ENCODE measurements at places on chromosomes 11 and 22.
A peak's percentile ranks its signal among the peaks of the same experiment; 100 is the strongest.

DNA sequence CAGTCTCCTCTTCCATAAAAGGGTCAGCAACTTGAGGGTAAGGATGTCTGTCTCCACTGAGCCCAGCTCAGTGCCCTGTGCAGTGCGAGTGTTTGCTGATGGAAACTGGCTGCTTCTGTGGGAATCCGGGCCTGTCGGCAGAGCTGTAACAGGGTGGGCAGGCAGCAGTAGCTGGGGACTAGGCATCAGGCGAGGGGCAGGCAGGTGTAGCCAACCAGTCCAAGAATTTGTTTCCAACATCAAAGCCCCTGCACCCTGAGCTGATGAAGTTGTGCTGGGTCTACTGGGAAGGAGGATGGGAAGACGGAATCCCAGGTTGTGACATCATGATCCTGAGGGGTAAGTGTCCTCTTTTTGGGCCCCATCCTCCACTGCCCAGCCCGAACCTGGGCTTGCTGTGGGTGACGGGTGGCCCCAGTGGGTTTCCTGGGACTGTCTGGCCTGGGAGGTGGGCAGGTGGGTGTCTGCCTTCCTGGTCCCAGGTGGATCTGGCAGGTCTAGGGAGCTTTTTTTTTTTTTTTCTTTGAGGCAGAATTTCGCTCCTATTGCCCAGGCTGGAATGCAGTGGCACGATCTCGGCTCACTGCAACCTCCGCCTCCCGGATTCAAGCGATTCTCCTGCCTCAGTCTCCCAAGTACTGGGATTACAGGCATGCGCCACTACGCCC, 11.0 kb downstream of the SLC29A2 start:
- peaks cover 4% of the 10 kb centered on the region for H3K36me3 ChIP-seq
- no peaks in the 10 kb centered on the region for H3K4me1 ChIP-seq
- no peak overlapping the region for H3K27ac ChIP-seq
- no peak overlapping the region for H3K4me3 ChIP-seq
- no peak for DNase-seq

- no peak for DNase-seq
- H3K4me3 ChIP-seq, result no peak overlapping the region
- H3K27ac ChIP-seq, result no peak overlapping the region
- no peaks in the 10 kb centered on the region for H3K36me3 ChIP-seq
- H3K4me1 ChIP-seq, result no peaks in the 10 kb centered on the region
- H3K27me3 ChIP-seq, result peaks cover 36% of the 10 kb centered on the region
Observed at GRCh38 chr22:49208768-49209252, 618.9 kb downstream of the BRD1 start.

DNA sequence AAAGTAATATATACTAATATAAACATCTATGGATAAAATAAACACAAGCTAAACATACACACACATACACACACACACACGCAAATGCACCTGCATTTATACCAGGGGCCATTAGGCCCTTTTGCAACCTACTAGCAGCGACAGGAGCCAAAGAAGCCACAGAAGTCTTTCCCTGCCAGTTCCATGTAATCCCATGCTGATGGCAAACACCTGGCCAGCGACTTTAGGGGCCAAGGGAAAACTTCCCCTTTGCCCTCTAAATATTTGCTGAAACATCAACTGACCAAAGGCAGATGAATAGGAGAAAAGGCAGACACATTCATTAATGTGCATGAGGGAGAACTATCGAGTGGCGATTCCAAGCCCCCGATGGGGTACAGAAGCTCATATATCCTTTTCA, 14.8 kb upstream of the P2RY2 start:
- H3K27ac ChIP-seq, result no peak overlapping the region
- H3K27me3 ChIP-seq, result peaks cover 55% of the 10 kb centered on the region
- H3K4me1 ChIP-seq, result no peaks in the 10 kb centered on the region
- no peak for DNase-seq

DNA sequence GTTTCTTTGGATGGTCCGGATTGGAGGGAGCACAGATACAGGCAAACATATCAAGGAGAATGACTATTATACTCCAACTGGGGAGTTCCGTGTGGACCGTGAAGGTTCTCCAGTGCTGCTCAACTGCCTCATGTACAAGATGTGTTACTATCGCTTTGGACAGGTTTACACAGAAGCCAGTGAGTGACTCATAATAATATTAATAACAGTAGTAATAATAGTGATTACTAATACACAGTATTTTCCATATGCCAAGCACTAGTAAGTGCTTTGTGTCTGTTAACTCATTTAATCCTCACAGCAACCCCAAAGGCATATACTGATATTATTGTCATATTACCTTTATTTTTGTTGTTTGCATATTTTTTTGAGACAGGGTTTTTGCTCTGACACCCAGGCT, 6.6 kb upstream of the CHEK1 start:
- H3K4me1 ChIP-seq, result no peaks in the 10 kb centered on the region
- peaks cover 63% of the 10 kb centered on the region for H3K36me3 ChIP-seq
- no peak overlapping the region for H3K4me3 ChIP-seq
- H3K27me3 ChIP-seq, result no peaks in the 10 kb centered on the region

GRCh38 chr11:120651396-120651795, 139.8 kb downstream of the GRIK4 start:
- DNase-seq, result no peak
- peaks cover 10% of the 10 kb centered on the region for H3K4me1 ChIP-seq
- H3K36me3 ChIP-seq, result peaks cover 2% of the 10 kb centered on the region
- no peak overlapping the region for H3K27ac ChIP-seq
- H3K27me3 ChIP-seq, result peaks cover 52% of the 10 kb centered on the region

GRCh38 chr22:42630901-42631602, 9.3 kb downstream of the ATP5MGL start:
- DNase-seq, result no peak
- peaks cover 33% of the 10 kb centered on the region for H3K36me3 ChIP-seq
- no peaks in the 10 kb centered on the region for H3K4me1 ChIP-seq
- no peaks in the 10 kb centered on the region for H3K27me3 ChIP-seq
- H3K27ac ChIP-seq, result peak overlapping the region; percentile 74
- no peak overlapping the region for H3K4me3 ChIP-seq

- no peak overlapping the region for H3K27ac ChIP-seq
- H3K36me3 ChIP-seq, result no peaks in the 10 kb centered on the region
- no peak for DNase-seq
- no peaks in the 10 kb centered on the region for H3K4me1 ChIP-seq
- no peak overlapping the region for H3K4me3 ChIP-seq
- no peaks in the 10 kb centered on the region for H3K27me3 ChIP-seq
Observed at GRCh38 chr11:76162336-76163288, 43.7 kb downstream of the WNT11 start.

GRCh38 chr11:121574801-121575200, 122.0 kb upstream of the SORL1-AS1 start:
- H3K4me3 ChIP-seq, result no peak overlapping the region
- H3K36me3 ChIP-seq, result peaks cover 72% of the 10 kb centered on the region
- H3K27me3 ChIP-seq, result no peaks in the 10 kb centered on the region
- no peak for DNase-seq
- peaks cover 9% of the 10 kb centered on the region for H3K4me1 ChIP-seq
- H3K27ac ChIP-seq, result no peak overlapping the region

DNA sequence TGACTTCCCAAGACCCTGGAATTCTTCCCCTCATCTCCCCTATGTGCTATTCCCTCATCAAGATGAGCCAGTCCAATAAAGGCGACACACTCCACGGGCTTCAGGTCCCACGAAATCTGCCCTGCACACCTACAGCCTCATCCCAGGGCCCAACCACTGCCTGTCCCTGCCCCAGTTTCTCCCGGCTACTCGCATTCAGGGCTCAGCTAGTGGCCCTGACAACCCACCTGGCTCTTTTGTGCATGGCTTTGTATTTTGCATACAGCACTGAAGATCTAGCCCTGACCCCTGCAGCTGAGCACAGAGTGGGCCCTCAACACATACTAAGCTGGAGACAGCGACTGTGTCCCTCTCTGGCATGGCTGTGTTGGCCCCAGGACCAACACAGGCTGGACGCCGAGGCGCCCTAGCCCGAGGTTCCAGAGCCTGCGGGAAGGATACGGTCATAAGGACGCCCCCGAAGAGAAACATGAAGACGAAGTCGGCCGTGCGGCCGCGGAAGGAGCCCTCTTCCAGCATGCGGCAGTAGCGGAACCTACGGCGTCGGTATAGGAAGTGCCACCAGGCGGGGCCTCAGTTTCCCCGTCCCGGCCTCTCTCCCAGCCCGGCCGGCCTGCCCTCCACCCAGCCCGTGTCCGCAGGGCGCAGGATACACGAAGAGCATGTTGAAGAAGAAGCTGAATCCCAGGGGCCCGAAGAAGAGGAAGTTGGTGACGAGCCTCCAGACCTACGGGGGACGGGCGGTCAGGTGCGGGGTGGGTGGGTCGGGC, 710 bp downstream of the DERL3 start:
- H3K27ac ChIP-seq, result peak overlapping the region; percentile 84
- H3K4me1 ChIP-seq, result peaks cover 15% of the 10 kb centered on the region
- no peaks in the 10 kb centered on the region for H3K27me3 ChIP-seq
- H3K4me3 ChIP-seq, result peak overlapping the region; percentile 81
- H3K36me3 ChIP-seq, result peaks cover 6% of the 10 kb centered on the region

GRCh38 chr22:17665854-17666253, 27.3 kb downstream of the BCL2L13 start:
- peaks cover 32% of the 10 kb centered on the region for H3K36me3 ChIP-seq
- no peak overlapping the region for H3K4me3 ChIP-seq
- H3K27ac ChIP-seq, result no peak overlapping the region
- peaks cover 17% of the 10 kb centered on the region for H3K4me1 ChIP-seq
- no peaks in the 10 kb centered on the region for H3K27me3 ChIP-seq

DNA sequence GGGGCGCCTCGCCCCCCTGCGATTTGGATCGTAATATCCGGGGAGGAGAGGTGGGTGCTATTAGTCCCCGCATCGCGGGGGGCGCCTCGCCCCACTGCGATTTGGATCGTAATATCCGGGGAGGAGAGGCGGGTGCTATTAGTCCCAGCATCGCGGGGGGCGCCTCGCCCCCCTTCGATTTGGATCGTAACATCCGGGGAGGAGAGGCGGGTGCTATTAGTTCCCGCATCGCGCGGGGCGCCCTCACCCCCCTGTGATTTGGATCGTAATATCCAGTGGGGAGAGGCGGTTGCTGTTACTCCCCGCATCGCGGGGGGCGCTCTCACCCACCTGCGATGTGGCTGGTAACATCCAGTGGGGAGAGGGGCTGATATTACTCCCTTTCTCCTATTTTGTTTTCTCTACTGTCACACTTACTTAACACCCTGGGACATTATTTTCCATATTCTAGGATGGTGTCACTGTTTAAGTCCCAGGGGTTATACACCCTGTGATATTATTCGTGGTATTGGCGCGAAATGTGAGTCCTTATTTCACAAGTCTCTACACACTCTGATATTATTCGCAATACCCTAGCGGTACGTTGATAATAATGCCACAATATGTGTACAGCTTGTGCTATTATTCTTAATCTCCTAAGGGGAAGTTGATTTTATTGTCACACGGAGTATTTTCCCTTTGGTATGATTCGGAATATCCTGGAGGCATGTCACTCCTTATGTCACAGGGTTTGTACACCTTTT, 57.8 kb upstream of the ALDH3B2 start:
- H3K4me1 ChIP-seq, result peaks cover 15% of the 10 kb centered on the region
- H3K36me3 ChIP-seq, result peaks cover 2% of the 10 kb centered on the region
- DNase-seq, result no peak

- DNase-seq, result no peak
- H3K27me3 ChIP-seq, result peaks cover 25% of the 10 kb centered on the region
- H3K27ac ChIP-seq, result no peak overlapping the region
- H3K36me3 ChIP-seq, result peaks cover 2% of the 10 kb centered on the region
Observed at GRCh38 chr22:39558254-39558727, 12.3 kb upstream of the CACNA1I start.

Data from central memory CD8-positive, alpha-beta T cell (primary cell).